ENCODE measurements at places on chromosomes 1 and 21.

DNA sequence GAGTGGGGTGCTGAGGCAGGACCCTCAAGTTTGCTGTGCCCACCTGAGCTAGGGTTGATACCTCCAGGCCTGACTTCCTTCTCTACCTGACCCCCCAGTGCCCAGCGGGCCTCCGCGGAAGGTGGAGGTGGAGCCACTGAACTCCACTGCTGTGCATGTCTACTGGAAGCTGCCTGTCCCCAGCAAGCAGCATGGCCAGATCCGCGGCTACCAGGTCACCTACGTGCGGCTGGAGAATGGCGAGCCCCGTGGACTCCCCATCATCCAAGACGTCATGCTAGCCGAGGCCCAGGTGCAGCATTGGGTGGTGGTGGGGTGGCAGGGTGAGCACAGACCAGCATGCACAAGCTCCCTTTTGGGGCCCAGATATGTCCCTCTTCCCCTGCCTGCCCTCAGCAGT is 51.3 kb upstream of the KDM4A start:
- no peak for DNase-seq

GRCh38 chr1:41377397-41377796 is 16.2 kb downstream of the FOXO6 start:
- no peak for DNase-seq

DNA sequence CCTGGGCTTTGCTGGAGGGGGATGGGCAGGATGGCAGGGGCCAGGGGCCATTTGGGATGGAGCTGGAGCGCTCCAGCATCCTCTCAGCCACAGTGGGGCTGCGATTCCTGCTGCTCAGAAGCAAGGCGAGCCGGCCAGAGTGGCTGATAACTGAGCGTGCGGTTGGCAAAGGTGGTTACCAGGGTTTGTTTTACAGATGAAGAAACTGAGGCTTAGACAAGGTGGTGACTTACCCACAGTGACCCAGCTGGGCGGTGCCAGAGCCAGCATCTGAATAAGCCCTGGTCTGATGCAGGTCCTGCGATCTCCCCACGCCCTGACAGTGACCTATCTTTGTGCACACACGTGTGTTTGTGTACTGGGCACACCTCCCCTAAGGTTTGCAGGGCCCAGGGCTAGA is 5.9 kb upstream of the PRXL2B start:
- no peak for DNase-seq

GRCh38 chr21:42201615-42202161 is 17.3 kb upstream of the ABCG1 start:
- DNase-seq = no peak

DNA sequence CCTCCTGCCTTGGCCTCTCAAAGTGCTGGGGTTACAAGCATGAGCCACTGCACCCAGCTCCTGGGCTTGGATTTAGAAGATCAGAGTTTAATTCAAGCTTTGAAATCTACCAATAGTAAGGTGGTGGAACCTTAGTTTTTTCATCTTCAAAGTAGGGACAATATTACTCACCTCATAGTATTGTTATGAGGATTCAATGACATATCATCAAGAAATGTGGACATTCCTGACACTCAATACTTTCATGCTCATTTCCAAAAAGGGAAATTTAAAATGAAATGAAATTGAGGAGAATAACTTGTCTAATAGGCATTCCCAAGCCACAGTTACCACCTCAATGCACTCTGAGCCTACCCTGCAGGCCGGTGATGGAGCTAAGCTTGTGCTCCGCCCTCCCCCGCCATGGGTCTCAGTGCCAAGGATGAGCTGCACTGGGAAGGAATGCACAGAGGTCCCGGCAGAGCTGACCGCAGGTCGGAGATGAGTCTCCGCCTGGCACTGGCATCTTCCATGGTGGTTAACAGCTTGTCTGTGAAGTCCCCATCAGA is 56.5 kb upstream of the BCAR3 start:
- no peak for DNase-seq

GRCh38 chr1:115757326-115757725 is 11.2 kb downstream of the CASQ2 start:
- DNase-seq = no peak

DNA sequence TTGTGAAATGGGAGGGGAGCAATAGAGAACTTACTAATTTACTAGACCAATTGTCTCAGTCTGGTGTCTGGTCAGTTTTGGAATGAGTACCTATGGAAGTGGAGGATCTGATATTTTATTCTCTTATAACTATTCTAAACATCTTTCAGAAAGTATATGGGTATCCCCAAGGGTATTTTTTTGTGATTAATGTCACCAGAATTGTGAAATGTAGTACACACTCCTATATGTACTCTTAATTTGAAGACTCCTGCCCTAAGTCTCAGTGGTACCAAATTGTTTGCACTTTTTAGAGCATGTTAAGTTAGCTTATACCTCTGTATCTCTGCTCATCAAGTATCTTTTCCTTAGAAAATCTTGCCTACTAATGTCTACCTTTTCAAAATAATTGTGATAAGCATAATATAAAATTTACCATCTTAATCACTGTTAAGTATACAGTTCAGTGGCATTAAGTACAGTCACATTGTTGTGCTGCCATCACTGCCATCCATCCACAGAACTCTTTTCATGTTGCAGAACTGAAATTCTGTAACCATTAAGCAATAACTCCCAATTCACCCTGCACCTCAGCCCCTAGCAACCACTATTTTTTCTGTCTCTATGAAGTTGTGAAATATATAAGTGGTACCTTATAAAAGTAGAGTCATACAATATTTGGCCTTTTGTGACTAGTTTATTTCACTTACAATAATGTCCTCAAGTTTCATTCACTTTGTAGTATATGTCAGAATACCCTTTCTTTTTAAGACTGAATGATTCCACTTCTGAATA is 40.5 kb downstream of the SLC30A7 start:
- DNase-seq = no peak

DNA sequence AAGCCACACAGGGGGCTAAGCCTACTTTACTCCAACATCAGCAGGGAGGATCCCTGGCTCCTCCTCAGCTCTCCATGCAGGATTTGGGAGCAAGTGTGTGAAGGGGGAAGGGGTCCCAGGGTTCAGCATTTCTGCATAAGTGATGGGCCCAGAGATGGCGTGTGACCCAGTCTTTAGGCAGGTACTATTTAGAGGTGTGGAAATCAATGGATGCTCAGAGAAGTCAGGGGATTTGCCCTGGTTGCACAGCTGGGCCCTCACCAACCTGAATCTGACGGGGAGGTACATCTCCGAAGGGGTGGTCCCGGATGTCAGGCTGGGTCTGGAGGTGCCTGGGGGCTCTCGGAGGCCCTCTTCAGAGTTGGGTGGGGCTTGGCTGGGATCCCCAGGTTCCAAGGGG is 6.9 kb upstream of the TCEA3 start:
- no peak for DNase-seq

- DNase-seq = no peak
Observed at GRCh38 chr1:30522031-30523004, 201.1 kb downstream of the MATN1 start.

- DNase-seq = peak; percentile 28
Observed at GRCh38 chr1:224644553-224645154, 28.5 kb downstream of the CNIH3 start.

DNA sequence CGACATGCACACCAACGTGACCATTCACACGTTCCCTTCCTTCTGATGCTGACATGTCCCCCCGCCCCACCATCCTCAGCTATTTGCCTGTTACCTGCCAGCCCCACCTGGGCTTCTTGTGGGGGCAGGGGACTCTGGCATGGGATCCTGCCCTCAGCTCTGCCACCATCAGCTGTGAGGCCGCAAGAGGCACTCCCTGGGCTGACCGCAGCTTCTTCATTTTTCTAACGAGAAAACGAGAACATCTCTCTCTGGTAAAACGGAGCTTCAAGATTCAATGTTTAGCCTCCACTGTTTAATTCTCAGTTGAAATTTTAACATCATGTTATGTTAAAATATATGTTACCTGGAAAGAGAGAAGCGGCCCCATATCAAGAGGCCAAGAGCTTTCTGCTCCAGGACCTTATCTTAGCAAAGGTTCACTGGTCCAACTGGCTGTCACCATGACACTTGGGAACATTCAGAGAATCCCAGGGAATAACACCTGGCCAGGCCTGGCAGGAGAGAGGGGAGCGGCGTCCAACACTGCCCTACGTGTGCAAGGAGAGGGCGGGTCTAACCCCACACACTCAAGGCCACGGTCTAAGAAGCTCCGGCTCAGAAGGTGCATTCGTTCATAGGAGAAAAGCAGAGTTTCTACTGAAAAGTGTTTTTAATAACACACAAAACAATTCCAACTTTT is 51.3 kb downstream of the HLCS start:
- no peak for DNase-seq

- DNase-seq = peak; percentile 52
Observed at GRCh38 chr1:100445565-100445964, 92.4 kb upstream of the GPR88 start.

DNA sequence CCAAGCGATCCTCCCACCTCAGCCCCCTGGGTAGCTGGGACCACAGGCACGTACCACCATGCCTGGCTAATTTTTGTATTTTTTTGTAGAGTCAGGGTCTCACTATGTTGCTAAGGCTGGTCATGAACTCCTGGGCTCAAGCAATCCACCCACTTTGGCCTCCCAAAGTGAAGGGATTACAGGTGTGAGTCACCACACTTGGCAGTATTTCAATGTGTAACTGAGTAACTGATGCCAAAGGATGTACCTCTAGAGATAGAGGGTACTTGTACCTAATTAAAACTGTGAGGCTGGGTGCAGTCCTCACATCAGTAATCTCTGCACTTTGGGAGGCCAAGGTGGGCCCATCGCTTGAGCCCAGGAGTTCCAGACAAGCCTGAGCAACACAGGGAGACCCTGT is 258.7 kb upstream of the DMRTA2 start:
- no peak for DNase-seq

- DNase-seq = no peak
Observed at GRCh38 chr1:19484338-19484797, 971 bp downstream of the CAPZB start.

GRCh38 chr1:147804942-147805723 is 44.7 kb upstream of the GJA5 start:
- DNase-seq = no peak

DNA sequence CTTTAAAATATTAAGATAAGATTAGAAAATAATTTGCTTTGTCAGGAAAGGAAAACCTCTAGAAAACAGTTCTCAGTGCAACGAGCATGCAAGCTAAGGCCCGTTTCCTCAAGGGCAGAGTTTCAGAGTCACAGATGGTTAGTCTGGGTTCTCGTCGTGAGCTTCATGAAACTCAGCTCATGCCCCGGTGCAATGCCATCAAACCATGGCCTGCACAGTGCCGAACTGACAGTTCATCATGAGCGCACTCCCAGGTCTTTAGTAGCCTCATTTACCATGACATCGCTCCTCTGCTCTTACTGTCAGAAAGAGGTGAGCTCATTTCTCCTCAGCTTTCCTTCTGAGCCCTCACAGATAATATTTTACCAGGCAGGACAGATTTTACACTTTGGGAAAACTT is 319.2 kb downstream of the NTNG1 start:
- DNase-seq = no peak

DNA sequence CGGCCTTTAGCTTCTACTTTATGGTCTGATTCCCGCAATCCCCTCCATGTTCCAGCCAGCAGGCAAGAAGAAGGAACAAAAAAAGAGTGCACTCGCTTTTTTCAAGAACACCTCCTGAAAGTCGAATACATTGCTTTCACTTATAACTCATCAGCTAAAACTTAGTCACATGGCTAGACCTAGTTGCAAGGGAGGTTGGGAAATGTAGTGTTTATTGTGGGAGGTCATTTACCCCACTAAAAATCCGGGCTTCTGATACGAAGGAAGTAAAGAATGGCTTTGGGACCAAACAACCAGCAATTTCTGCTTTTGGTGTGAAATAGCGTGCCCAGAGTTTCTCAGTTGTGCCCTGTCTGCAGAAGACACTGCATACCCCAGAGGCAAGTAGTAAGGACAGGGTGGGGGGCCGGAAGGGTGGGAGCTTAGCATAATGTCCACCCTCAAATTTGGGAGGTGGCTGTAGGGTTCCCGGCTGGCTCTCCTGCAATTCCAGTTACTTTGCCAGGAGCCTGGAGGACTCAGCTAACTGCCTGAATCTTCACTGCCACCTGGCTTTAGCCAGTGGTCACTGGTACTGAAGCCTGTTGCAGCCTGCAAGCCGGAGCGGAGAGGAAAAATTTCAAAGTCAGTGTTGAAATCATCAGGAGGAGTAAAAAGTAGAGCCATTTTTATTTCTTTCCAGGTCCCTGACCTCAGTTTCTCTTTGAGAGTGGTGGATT is 57.7 kb upstream of the F3 start:
- no peak for DNase-seq

- no peak for DNase-seq
Observed at GRCh38 chr1:14742181-14742980, 143.9 kb downstream of the KAZN start.

DNA sequence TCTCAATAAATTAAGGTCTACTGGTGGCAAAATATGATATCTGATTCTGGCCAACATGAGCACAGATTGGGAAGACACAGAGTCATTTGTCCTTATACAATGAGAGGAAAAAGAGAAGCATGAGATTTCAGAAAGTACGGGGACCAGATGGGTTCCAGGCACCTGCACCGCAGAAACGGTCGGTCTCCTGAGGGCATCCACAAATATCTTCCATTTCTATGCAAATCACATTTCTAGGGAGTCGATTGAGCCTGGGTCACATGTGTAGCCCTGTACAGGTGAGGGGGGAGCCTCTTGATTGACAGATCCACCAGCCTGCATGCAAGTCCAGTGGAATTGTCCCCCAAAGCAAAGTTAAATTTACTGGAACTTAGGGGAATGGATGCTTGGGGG is 415.6 kb downstream of the NPHP4 start:
- DNase-seq = no peak

- peak; percentile 69 for DNase-seq
Observed at GRCh38 chr21:45541221-45542039, 810 bp downstream of the SLC19A1 start.

DNA sequence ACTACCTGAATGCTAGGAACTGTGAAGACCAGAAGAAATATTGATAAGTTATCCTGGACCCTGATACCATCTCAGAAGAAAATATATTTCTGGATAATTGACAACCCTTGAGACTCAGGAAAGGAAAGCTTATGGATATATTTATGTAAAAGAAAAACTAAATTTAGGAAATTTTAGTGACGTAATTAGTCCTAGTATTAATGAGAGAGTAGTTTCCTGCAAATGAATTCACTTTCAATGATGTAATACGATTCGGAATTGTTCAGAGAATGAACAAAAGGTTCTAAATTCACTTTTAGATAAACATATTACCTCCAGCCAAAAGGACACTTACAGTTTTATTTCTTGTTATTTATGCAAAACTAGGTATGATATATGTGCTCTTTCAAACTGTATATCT is 1120.1 kb upstream of the NCAM2 start:
- DNase-seq = no peak

DNA sequence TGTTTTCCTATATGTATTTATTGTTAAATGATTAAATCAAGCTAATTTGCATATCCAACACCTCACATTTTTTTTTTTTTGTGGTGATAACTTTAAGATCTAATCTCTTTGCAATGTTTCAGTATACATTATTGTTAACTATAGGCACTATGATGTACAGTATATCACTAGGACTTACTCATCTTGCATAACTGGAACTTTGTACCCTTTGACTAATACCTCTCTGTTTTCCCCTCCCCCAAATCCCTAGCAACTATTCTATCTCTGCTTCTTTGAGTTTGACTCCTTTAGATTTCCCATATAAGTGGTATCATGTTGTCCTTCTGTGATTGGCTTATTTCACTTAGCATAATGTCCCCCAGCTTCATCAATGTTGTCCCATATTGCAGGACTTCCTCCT is 9.7 kb upstream of the C1orf53 start:
- DNase-seq = no peak

All from effector CD4-positive, alpha-beta T cell (primary cell).